ENCODE measurements at places on chromosomes 6 and 20.

DNA sequence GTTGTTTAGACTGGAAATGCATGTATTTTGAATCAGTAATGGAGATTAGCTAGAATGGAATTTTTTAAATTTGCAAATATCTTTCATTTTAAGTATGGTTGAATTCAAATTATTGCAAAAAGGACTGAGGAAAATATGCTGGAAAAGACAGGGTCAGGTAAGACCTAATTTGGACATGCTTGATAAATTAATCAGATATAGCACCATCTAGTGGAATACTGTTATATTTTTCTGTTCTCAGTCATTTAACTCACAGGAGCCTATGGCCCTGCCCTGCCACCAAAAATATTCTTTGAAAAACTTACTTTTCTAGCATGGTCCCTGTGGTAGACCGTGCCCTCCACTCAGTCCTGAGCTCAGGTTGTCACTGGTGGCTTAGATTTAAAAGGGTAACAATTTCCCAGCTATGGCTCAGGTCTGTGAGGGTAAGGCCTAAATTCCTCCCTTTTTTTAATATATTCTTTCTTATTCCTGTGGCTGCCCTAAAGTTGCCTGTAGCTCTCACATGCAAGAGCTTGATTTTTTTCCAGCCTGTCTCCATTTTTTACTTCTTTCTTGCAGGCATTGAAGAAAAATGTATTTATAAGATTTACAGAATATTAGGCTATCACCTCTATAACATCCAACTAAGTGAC lies 25.3 kb upstream of the KIAA1586 start:
- DNase-seq: peak; percentile 29

DNA sequence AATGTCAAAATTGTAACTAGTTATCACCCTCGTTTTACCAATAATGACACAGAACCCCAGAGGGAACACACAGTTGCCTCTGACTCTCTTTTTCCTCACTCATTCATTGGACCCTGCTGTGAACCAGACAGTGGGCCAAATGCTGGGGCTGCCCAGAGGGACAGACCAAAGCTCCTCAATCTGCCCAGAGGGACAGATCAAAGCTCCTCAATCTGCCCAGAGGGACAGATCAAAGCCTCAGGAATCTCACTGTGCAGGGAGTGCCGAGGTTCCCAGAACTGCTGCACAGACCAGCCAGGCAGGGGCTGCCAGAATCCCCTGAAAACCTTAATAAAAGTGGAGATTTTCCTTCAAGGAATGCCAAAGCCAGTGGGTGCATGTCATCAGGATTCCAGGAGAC lies 179.1 kb downstream of the SOD2 start:
- no peak for DNase-seq

DNA sequence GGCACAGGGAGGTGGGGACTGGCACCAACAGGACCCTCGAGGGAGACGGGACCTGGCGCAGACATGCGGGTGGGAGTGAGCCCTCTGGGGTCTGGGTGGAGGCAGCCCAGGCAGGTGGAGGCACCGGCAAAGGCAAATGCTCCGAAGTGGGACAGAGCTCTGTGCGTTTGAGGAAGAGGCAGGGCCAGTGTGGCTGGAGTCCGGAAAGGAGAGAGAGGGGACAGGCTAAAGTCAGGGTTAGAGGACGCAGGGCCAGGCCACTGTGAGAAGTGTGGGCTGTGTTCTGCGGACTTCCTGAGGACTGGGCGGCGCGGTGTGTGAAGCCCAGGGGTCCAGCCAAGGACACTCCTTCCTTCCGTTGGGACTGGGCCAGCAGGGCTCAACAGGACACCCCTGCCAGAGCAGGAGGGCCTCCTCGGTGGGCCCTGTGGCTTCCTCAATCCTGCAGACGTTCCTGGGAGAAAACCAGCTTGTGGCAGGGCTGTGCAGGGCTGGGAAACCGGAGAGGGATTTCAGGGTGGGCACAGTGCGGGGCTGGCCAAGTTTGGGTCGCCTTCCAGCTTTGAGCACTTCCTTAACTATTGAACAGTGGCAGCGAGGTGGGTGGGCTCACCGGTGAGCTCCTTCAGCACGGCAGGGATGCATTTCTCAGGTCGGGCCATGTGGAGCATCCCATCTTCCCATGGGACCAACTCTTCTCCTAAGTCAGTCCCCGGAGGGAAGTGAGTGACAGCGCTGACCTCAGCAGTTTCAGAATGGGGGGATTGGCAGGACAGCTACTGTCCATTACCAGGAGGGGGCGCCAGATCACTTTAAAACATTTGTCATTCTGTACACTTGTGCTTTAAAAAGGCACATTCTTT lies 22.5 kb downstream of the MOCS3 start:
- DNase-seq: peak; percentile 60

DNA sequence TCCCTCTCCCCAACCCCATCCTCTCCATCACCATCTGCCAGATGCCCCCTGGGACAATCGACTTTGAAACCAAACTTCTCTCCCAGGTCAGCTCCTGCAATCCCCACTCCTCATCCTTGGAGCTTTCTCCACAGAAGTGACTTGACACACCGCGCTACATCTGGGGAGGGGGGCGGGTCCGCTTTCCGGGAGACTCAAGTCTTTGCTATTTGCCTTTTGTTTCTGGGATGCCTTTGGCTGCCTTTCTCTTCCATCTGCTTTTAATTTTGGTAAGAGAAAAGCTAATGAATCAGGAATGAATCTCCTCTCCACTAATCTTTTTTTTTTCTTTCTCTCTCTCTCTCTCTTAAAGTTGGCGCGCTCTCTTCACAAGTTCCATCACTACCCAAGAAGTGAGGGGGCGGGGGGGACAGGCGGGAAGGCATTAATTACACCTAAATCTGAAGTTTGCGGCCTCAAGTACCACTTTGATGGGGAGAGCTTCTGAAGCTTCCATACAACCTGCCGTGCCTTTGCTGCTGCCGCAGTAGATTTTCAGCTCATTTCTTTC lies 664 bp upstream of the TPBG start:
- no peak for DNase-seq

- DNase-seq: no peak
Measured at GRCh38 chr6:54588176-54588575, 258.4 kb upstream of the FAM83B start.

DNA sequence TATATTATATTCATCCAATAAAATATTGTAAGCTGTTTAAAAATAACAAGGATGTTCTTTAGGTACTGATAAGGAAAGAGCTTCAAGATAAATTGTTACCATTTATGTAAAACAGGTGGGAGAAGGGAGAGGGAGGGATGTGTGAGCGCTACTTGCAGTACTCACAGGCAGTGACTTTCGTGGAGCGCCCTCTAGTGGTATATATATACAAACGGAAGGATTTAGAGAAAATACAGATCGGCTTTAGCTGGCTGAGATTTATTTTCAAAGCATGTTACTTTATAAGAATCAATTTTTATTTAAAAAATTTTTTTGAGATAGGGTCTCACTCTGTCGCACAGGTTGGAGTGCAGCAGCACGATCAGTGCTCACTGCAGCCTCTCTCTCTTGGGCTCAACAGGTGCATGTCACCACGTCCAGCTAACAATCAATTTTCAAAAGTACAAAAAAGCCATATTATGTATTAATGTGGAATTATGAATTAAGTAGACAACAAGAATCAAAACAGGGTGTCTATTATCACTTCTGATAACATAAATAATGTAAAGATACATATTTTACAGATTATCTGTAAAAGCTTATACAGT lies 3.3 kb upstream of the MOG start:
- peak; percentile 73 for DNase-seq

DNA sequence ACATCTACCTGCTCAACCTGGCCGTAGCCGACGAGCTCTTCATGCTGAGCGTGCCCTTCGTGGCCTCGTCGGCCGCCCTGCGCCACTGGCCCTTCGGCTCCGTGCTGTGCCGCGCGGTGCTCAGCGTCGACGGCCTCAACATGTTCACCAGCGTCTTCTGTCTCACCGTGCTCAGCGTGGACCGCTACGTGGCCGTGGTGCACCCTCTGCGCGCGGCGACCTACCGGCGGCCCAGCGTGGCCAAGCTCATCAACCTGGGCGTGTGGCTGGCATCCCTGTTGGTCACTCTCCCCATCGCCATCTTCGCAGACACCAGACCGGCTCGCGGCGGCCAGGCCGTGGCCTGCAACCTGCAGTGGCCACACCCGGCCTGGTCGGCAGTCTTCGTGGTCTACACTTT lies 619 bp downstream of the SSTR4 start:
- no peak for DNase-seq

DNA sequence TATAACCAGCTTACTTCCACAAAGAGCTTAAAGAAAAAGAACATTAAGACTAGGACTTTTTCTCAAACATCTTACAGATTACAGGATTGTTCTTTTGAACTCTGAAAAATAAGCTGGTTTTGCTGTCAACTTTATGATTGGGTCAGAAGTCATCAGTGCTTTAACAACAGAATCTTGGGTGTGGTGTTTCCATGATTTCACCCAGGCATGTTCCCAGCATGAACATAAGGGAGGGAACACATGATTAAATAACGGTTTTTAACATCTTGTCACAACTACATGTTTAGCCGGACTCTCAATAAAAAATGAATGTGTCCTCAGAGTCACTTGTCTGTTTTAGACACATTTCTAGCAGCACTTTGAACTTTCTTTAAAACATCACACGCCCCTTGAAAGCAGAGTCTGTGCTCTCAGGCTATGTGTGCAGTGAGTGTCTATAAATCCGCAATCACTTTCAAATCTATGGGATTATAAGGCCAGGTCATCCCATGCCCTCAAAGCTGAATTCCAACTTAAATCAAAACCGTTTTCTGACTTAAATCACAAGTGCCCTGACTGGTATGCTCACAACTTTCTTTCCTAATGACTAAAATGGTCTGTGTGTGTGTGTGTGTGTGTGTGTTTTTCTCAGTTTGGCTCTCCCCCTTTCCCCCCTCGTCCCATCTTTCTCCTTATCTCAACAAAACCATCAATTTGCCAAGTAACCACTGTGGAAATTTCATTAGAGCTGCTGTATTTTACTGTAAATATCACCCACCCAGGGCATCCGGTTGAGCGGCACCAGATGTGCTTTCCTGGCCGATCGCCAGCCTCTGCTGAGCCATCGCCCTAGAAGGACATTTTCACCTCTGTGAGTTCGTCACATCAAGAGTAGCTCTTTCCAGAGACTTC lies 216.8 kb upstream of the DTNBP1 start:
- peak; percentile 82 for DNase-seq

- DNase-seq: no peak
Measured at GRCh38 chr20:63552481-63553249, 1.3 kb upstream of the FNDC11 start.

DNA sequence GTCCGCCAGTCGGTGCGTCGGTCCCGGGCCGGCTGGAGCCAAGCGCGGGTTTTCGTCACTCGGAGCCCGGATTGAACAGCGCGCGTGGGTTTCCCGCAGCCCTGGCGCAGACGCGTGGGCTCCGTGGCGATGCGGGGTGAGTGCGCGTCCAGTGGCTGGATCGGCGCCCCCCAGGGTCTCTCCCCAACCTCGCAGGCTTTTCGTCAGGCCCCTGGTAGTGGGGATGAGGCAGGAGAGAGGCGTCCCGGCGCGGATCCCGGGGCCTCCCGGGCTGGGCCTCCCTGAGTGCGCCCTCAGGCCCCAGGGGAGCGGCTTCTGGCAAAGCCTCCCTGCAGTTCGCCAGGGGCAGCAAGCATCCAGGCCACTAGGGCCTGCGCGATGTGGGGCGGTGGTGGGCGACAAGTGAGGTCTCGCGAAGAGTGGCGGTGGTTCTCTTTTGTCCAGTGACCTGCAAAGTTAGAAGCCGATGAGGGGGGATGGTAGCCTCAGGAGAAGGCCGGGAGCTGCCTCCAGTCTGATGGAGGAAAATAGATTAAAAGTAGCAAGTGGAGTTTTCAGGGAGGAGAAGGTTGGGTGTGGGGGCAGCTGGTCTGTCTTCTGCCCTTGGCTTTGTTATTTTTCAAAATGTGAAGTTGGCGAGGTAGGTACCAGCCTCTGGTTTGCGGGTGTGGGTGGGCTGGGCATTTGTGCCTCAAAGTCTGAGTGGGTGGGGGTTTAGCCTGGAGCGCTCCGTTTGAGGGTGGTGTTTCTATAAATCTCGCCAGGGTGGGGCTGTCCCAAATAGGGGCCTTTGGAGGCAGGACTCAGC lies 1.6 kb downstream of the TOX2 start:
- no peak for DNase-seq

DNA sequence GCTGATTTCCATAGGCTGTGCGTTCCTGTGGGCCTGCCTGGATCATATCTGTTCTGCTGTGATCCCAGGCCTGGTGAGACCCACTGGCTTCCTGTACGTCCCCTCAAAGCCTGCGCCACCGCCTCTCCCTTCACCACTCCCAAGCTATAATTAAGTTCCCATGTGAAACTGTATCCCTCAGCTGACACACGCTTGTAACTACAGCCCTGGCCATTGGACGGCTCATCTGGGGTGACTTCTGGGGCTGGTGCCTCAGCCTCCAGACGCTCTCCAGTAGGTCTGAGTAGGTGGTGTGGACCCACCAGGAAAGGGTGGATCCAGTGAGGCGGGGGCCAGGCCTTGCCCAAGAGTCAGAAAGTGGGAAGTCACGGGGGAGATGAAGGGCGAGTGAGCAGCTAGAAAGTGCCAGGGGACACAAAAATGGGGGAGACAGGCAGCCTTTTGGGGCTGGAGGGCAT lies 21.0 kb downstream of the PPARD start:
- DNase-seq: peak; percentile 6

GRCh38 chr20:31712564-31713311 lies 9.9 kb downstream of the BCL2L1 start:
- DNase-seq: peak; percentile 62

DNA sequence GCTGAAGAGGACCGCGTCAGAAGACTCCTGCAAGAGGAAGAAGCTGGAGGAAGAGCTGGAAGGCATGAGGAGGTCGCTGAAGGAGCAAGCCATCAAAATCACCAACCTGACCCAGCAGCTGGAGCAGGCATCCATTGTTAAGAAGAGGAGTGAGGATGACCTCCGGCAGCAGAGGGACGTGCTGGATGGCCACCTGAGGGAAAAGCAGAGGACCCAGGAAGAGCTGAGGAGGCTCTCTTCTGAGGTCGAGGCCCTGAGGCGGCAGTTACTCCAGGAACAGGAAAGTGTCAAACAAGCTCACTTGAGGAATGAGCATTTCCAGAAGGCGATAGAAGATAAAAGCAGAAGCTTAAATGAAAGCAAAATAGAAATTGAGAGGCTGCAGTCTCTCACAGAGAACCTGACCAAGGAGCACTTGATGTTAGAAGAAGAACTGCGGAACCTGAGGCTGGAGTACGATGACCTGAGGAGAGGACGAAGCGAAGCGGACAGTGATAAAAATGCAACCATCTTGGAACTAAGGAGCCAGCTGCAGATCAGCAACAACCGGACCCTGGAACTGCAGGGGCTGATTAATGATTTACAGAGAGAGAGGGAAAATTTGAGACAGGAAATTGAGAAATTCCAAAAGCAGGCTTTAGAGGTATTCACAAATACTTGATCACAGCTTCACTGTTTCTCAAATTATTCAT lies 8.9 kb upstream of the SNRNP48 start:
- no peak for DNase-seq

- peak; percentile 83 for DNase-seq
Measured at GRCh38 chr6:168372889-168373288, 53.3 kb upstream of the DACT2 start.

DNA sequence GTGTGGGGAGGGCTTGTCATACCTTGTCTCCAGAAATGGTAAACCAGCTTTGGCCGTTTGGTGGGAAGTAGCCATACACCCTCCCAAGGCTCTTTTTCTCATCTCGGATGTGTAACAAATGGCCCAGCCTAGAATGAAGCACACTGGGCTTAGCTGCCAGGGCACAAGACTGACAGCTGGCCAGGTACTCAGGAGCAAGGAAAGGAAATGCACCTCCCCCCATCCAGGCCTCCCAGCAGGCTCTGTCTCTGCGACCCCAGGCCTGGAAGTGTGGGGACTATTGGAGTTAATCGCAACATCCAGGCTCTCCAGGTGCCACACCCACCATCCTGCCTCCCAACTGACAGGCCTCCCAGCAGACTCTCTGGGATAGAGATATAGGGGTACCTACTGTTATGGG lies 43.0 kb downstream of the MRS2 start:
- no peak for DNase-seq

GRCh38 chr6:12395898-12396297 lies 105.7 kb downstream of the EDN1 start:
- no peak for DNase-seq
